ENCODE measurements at places on chromosomes 7 and 10.

GRCh38 chr10:89120931-89121763 lies 86.0 kb downstream of the CH25H start:
- no peak for DNase-seq

DNA sequence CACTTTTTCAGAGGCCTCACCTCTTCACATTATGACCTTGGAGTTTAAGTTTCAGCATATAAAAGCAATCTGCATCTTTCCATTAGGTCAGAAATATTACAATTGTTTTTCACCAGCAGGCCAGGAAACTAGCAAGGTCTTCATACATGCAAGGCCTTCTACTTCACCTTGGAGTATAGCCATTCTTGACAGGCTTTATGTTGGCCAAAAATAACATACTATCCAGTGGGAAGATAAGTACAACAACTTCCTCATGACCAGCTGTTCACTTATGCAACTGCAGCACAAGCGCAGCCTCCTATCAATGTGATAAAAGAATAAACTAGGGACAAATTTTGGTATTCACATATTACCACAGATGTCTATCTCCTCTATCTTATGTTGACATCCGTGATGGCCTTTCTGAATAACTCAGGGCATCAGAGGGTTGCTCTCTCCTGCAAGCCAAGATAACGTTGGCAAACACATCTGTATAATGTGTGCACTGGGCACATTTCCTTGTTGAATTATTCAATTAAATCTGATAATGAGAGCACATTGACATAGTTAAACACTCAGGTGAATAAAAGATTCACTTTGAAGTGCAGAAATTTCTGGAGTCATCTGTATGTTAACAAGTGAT lies 239.8 kb downstream of the FZD1 start:
- DNase-seq: no peak

DNA sequence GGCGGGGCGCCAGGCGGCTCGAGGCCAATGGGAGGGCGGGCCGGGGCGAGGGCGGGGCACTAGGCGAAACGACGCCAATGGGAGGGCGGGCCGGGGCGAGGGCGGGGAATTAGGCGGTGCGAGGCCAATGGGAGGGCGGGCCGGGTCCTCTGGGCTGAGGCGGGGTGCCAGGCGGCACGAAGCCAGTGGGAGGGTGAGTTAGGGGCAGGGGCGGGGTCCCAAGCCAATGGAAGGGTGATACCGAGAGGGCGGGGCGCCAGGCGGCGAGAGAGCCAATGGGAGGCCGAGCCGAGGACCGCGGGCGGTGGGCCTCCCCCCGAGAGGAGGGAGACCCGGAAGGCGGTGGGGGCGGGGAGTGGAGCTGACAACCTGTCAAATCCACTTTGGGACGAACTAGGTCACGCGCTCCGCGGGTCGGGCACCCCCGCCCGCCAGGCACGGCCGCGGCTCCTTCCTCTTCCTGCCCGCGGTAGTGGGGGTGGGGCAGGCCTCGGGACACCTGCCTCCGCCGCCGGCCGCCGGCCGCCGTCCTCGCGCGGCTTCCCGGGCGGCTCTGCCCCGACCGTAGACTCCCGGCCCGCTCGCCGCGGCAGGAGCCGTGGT lies 28.0 kb upstream of the KMT2C start:
- DNase-seq: peak; percentile 100

DNA sequence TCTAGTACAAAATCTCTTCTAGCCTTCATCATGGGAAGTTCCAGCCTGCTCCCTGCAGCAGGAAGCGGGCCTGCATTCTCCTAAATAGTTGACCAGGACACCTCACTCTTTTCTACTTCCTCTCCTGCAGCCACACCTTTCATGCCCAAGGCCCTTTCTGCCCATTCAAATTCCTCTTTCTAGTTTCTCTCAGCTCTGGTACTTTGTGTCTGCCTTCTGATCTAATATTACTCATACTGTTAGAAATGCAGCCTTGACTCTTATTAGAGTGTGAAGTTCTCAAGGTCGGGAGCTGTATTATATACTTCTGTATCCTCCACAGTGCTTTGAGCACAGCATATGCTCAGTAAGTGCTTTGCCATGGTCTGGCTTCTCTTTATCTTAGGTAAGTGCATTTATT lies 103.1 kb downstream of the PRKCQ start:
- DNase-seq: no peak

- DNase-seq: no peak
Measured at GRCh38 chr7:44920119-44920518, 34.8 kb upstream of the PURB start.

DNA sequence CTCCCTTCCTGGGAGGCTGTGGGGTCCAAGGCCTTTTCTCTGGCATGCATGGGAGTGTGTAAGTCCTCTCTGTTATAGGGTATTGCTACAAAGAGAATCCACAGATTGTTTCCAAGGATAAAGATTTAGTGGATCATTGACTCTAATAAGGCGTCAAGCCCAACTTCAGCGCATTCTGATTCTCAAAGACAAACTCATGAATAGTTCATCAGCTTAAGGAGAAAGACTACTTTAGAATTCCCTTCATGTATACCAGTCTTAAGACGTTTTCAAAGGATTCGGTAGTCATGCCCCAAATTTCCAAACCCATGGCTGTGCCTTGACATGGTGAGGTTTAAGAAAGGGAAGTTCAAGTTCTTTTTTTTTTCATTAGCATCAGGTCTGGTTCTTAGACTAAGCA lies 46.6 kb upstream of the ABLIM1 start:
- no peak for DNase-seq

- DNase-seq: no peak
Measured at GRCh38 chr10:118266098-118266748, 75.9 kb downstream of the FAM204A start.

- no peak for DNase-seq
Measured at GRCh38 chr10:5915451-5915850, 25.4 kb downstream of the FBH1 start.

GRCh38 chr10:49686651-49687050 lies 7.2 kb downstream of the C10orf53 start:
- no peak for DNase-seq

- DNase-seq: no peak
Measured at GRCh38 chr10:122988501-122988900, 8.3 kb downstream of the PSTK start.

GRCh38 chr7:106444068-106444655 lies 159.4 kb upstream of the NAMPT start:
- no peak for DNase-seq

DNA sequence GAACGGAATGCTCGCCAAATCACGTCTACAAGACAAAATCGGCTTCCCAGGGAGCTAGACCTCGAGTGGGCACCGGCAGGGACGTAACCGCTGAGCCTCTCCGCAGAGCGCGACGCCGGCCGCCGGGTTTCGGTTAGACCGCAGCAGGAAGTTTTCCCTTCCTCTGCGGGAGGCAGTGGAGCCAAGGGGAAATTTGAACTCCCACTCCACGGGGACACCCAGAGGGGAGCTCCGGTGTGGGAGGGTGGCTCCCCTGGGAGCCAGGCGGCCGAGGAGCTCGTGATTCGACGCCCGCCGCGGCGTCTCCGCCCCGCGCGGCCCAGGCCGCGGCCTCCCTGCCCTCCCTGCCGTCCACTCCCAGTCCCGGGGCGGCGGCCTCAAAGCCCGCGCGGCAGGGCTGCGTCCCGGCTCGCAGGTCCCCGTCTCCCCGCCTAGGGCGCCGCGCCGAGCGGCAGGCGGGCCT lies 426 bp downstream of the SYPL1 start:
- DNase-seq: peak; percentile 5

DNA sequence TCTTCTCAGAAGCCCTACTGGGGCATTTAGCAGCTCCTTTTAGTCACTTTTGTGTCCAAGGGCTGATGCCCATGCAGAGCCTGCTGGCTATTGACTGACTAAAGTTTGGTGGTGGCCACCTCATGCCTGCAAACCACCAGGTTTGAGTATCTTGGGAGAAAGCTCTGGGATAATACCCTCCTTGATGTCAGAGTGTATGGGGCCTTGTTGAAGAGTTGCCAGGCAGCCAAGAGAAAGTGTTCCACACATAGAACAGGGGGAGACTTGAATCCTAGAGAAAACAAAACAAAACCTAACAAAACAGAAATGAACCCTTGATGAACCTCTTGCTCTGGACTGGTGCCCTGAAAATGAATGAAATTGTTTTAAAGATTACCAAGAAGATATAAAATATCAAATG lies 1024.6 kb downstream of the SORCS1 start:
- DNase-seq: no peak

DNA sequence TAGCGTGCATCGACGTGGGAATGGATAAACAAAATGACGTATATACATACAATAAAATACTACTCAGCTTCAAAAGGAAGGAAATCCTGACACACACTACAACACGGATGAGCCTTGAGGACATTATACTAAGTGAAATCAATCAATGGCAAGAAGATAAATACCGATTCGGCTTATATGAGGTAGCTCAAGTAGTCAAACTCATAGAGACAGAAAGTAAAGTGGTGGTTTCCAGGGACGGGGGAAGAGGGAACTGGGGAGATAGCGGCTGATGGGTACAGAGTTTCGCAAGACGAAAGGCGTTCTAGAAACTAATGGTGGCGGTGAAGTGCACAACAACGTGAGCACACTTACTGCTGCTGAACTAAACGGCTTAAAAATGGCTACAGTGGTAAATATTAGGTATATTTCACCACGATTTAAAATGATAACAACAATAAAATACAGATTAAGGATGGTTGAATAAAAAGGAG lies 516.7 kb downstream of the PARD3 start:
- no peak for DNase-seq

GRCh38 chr7:120729245-120729644 lies 128.7 kb downstream of the TSPAN12 start:
- DNase-seq: no peak

DNA sequence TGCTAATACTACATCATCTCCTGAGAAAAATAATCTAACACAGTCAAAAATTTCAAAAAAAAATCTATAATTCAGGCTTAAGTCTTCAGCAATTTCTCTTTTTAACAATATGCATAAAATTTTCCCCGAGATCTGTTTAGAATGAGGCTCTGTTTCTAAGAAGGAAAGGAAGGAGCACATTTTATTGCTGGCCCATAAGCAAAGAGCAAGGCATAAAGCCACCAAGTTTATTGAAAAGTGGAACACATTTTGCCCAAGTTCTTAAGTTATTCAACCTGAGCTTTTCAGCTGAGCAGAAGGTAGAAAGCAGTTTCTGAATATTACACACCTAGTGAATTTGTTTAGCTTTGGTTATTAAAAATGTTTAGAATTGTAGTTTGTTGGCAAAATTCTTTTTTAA lies 73.9 kb downstream of the AGMO start:
- DNase-seq: no peak

DNA sequence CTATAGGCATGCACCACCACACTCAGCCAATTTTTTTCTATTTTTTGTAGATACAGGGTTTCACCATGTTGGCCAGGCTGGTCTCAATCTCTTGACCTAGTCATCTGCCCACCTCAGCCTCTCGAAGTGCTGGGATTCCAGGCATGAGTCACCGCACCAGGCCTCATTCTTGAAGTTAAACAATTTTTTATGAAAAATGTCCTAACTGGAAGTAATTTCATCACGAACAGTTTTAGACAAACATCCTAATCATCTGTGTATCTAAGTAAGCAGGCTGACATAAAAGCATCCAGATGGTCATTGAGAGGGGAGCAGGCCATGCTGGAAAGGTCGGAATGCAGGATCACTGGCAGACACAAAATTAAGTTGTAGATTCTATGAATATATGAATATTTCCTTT lies 269.1 kb downstream of the ZMYND11 start:
- no peak for DNase-seq

GRCh38 chr10:15211464-15211979 lies 43.0 kb upstream of the NMT2 start:
- DNase-seq: no peak

- no peak for DNase-seq
Measured at GRCh38 chr10:101064415-101065030, 2.7 kb downstream of the KAZALD1 start.

- DNase-seq: peak; percentile 17
Measured at GRCh38 chr7:28926871-28927597, 31.1 kb downstream of the TRIL start.

DNA sequence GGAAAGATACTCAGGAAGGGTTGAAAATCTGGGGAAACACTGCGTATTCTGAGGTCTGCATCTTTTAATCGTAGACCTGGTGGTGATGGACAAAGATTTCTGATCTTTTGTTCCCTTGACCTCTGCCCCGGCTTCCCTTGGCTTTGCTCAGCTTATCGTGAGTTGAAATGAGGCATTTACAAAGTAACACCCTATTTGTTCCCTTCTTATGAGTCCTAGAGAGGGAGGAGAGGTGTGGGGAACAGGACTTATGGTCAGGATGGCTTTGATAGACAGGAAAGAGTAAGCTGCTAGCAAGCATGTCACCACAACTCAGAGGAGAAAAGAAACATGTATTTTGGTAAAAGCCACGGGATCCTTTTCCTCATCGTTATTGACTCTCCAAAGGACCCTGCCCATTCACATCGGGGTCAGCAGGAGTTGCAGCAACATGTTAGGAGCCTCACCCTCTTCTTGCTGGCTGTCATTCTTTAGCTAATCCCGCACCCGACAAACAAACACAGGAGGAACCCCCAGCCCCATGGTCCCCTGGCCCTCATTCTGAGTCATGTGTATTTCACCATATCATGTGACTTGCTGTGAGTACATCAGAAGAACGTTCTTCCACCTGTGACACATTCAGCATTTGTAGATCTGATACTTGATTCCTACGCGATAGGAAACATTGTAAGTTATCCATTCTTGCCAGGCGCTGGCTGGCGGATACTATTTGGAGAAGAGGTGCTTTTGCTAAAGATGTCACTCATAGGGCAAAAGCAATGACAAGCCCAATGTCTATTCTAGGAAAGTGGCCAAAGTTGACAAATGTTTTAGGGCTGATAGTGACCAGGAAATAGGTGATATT lies 170.1 kb downstream of the RTKN2 start:
- DNase-seq: no peak

GRCh38 chr7:2159176-2159520 lies 73.6 kb downstream of the MAD1L1 start:
- no peak for DNase-seq

DNA sequence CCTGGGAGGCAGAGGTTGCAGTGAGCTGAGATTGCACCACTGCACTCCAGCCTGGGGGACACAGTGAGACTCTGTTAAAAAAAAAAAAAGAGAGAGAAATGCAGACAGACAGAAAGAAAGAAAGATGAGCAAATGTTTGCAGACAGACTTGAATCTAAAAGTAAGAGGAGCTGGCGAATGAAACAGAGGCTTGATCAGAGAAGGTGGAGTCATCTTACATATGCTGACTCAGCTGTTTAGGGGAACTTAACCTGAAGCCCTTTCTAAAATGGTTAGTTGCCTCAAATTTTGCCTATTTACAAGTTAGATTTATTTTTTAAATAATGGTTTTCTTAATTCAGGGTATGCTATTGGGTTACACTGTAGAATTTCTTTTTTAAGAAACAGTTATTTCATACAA lies 5.4 kb downstream of the FAM171A1 start:
- DNase-seq: no peak

DNA sequence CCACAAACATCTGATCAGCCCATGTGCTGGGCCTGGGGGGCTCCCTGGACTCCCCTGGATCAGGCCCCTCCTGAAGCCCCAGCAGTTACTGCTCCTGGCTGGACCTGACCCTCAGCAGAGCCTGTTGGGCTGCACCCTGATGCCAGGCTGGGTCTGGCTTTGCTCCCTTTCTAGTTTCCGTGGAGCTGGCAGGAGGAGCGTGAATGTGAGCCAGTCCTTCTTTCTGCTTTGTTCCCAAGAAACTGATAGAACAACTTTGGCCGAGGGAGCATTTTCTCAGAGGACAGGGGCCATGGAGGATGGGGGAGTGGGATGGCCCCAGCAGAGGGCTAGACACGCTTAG lies 128.2 kb downstream of the NEURL1 start:
- no peak for DNase-seq

Measured in activated gamma-delta T cell treated with anti-CD3 and anti-CD28 coated beads, Interleukin-2, amount 50 U/mL, for 16 hours (primary cell).